ENCODE measurements at places on chromosomes 1 and 21.
A peak's percentile ranks its signal among the peaks of the same experiment; 100 is the strongest.

DNA sequence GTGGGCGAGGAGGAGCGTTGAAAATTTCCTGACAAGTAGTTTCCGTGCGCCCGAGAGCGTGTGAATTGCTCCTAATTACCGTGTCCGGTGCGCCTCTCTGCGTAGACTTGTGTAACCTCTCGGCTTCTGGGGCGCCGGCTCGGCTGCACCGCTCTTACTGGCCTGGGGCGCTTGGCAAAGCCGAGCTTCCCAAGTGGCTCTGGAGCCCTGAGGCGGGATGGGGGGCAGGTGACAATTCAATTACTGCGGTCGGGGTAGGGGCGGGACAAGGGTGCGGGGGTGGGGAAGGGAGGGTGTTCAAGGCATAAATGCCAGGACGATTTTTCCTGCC, 392 bp upstream of the DMRTA2 start:
- peak; percentile 84 for DNase-seq

- peak; percentile 42 for DNase-seq
Measured at GRCh38 chr21:37047079-37047478, 25.8 kb downstream of the PIGP start.

- no peak for DNase-seq
Measured at GRCh38 chr1:11977625-11978024, 2.6 kb upstream of the MFN2 start.

DNA sequence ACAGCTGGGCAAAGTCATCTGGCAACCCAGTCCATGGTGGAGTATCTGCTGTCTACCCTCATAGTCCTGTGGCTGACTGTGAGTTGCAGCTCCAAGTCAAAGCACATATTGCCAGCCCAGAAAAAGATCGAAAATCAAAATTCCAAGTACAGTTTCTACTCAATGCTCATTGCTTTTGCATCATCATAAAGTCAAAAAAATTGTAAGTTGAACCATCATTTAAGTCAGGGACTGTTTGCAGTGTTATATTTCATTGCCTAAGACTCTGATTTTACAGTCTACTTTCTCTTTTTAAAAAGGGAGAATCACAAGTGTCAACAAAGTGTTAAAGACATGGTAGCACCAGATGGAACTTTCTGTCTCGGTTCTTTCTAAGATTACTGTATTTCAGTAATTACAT, 22.7 kb upstream of the MAN1C1 start:
- no peak for DNase-seq

DNA sequence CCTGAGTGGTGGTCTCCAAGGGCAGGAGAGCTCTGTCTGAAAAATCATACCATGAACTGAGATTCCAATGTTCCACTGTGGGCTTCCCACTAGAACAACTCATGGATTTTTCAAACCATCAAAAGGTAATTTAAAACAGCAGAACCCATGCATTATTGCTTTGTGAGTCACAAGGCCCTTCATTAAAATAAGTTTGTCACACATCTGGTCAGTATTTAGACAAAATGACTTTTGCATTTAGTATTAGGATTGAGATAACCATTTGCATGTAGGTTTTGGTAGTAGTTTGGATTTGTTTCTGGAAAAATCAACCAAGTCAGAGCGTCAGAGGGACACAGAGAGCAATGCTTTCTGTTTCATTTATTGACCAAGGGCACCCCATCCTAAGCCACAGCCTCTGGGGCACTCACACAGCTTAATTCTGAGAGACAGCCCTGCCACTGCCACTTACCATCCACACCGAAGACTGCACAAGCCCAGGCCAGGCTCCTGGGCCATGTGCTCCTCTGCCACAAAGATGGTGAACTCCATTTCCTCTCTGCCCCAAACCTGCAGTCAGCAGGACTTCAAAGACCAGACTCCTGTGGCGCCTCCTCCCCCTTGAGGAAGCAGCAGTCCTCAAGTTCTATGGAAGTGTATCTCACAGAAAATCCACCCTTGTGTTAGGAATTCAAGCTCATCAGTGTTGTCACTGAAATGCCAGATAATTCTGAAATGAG, 132.6 kb upstream of the DUSP10 start:
- DNase-seq = peak; percentile 63

GRCh38 chr1:15557008-15557407, 27.8 kb downstream of the AGMAT start:
- no peak for DNase-seq

DNA sequence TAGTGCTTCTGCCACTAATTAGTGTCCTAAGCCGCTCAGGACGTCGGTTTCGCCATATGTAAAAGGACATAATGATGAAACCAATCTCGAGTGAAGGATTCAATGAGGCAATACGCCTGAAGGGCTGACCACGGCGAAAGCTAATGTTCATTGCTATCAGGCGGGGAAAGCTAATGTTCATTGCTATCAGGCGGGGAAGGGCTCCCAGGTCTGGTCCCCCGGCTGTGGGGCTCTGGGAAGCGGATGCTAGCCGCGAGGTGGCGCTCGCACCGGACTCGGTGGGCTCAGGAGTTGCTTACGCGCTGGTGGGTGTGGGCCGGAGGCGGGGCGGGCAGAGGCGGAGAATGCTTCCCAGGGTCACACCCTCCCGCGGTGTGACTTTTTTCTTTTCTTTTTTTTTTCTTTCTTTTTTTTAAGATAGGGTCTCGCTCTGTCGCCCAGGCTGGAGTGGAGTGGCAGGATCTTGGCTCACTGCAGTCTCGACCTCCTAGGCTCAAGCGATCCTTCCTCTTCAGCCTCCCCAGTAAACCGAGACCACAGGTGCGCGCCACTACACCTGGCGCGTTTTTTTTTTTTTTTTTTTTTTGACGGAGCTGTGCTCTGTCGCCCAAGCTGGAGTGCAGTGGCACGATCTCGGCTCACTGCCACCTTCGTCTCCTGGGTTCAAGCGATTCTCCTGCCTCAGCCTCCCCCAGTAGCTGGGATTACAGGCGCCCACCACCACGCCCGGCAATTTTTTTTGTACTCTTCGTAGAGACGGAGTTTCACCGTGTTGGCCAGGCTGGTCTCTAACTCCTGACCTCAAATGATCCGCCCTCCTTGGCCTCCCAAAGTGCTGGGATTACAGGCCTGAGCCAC, 1.1 kb upstream of the PEAR1 start:
- DNase-seq = peak; percentile 78

DNA sequence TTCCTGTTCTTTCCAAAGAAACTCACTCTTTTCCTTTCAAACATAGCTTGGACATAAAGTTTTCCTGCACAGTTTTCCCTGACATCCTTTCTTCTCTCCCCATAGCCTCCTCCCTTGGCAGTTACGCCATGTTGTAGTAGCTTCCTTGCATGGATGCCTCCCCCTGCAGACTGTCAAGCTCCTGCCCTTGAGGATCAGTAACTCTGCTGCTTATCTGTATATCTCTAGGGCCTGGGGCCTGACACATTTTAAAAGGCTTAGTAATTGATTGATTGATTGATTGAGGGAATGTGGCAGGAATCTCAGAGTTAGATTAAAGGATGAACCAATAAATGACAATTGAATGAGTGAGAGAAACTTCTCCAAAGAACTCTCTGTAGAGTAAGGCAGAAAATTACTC, 143.7 kb downstream of the NEK7 start:
- DNase-seq = no peak

- no peak for DNase-seq
Measured at GRCh38 chr21:17775431-17776126, 43.6 kb downstream of the C21orf91 start.

DNA sequence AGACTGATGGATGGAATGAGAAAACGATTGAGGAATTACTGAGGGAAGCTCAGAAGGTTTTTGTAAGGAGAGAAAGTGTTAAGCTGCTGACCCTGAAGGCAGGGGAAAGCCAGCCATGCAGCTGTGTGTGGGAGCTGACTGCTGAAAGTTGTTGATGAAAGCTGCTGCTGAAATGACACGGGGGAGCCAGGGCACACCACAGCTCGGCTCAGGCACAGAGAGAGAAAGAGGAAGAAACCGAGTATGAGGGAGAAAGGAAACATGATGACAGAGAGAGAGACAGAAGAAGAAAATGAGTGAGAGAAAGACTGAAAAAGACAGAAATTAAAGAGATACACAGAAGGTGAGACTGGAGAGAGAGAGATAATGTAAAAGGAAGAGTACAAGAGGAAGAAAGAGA, 115.5 kb downstream of the LRRC53 start:
- no peak for DNase-seq

DNA sequence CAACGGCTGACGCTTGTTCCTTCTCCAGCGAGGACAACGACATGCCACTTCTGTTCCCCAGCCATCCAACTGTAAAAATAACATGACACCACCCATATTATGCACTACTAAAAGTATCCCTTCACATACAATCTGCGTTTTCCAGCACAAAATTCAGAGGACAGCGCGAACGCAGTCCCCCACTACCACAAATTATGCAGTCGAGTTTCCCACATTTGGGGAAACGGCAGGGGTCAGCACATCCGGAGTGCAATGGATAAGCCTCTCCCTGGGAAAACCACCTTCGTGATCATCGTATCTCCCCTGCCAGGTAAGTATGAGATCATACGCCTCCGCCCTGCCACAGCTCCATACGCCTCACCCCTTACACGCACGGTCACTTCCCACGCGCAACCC, 120.9 kb downstream of the PPIAL4G start:
- DNase-seq = no peak

DNA sequence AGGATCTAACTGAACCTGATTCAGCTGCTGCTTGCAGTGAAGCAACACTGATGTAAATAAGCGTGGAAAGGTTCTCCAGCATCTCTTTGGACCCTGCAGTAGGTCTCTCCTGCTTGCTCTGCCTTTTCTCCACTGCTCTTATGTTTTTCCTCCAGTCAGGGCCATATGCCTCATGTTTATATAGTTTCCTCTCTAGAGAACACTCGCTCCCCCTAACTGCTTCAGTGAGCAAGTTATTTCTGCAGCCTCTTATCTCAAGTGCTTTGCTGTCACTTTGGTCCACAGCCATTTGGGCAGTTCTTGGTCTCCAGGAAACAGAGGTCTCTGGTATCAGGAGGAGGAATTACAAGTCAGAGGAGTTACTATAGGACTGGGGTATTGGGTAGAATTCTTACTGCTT, 5.3 kb downstream of the PRUNE1 start:
- DNase-seq = no peak

- DNase-seq = no peak
Measured at GRCh38 chr21:42299324-42300044, 15.7 kb downstream of the TFF3 start.

- DNase-seq = no peak
Measured at GRCh38 chr1:114435088-114435715, 75.8 kb downstream of the TRIM33 start.

DNA sequence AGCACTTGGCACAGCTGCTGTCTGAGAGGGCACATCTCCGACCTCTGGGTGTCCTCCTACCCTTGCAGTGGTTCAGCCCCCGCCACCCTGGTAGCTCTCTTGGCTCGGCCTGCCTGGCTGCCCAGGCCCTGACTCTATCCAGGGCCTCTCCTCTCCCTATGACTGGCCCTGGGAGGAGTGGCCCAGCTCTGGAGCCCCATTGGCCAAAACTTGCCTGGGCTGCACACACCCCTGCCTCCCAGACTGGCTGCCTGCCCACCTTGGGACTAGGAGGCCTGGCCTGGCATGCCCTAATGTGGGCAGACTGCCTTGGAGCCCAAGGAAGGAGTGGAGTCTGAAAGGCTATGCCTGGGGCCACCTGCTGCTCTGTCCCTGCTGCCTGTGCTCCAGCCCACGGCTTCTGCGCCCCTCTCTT, 33.6 kb downstream of the ACOT11 start:
- DNase-seq = peak; percentile 90

DNA sequence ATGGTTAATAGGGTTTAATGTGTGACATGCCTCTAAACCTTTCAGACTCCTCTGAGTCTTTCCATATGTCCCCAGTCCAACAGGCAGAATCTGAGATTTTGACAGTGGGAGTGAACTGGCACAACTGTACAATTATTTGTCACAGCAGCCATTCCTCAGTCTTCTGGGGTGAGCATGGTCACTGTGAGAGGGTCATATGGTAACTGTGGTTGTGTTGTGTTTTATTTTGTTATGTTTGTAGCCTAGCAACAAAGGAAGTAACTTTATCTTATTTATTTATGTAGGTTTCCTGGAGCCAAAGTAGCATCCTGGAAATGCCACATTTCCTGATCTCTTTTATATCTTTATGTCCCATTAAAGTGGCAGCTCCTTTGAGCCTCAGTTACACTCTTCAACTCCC, 1067.9 kb downstream of the TTLL7 start:
- peak; percentile 61 for DNase-seq

DNA sequence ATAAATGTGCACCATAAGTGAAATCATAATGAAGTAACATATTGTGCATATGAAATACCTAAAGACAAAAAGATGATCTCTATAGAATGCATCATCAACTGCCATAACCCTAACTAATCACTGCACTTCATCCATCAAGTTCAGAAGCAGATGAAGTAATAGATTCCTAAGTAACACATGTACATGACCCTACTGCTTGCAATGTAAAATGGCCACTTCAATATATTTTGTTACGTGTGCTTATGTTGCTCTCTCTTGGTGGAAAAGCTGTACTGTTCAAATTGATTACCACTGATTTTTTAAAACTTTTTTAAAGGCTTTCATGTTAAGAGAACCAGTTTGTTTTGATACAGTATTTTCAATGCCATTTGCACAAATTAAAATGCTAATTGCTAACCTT, 141.8 kb downstream of the TTLL7 start:
- peak; percentile 12 for DNase-seq

GRCh38 chr21:28172376-28172775, 820.3 kb downstream of the LTN1 start:
- DNase-seq = no peak

GRCh38 chr21:28822486-28823335, 170.0 kb downstream of the LTN1 start:
- peak; percentile 72 for DNase-seq

- DNase-seq = no peak
Measured at GRCh38 chr1:197374428-197374827, 106.4 kb downstream of the CRB1 start.

GRCh38 chr1:164296172-164296571, 262.8 kb upstream of the PBX1 start:
- DNase-seq = no peak

GRCh38 chr1:169207797-169208520, 101.5 kb downstream of the ATP1B1 start:
- no peak for DNase-seq

DNA sequence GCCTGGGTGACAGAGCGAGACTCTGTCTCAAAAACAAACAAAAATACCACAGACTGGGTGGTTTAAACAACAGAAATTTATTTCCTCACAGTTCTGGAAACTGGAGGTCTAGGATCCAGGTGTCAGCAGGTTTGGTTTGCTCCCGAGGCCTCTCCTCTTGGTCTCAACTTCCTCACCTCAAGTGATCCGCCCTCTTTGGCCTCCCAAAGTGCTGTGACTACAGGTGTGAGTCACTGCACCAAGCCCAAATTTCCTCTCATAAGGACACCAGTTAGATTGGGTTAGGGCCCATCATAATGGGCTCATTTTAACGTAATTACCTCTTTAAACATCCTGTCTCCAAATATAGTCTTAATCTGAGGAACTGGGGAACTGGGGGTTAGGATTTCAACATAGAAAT, 35.5 kb downstream of the MFSD2A start:
- DNase-seq = peak; percentile 31

- peak; percentile 72 for DNase-seq
Measured at GRCh38 chr1:215517441-215517891, 49.6 kb upstream of the KCTD3 start.

All from M059J (cell line).